ENCODE measurements at places on chromosomes 6 and 20. TPM values are rescaled to one million over a fixed set of nuclear protein-coding genes. Genes with fewer than 3 reads are reported as not detected.

PBOV1 gene
- not detected for total RNA-seq

VNN1 gene
- not detected for total RNA-seq

SPTLC3 gene
- total RNA-seq, result 18.5 TPM

VGLL2 gene
- not detected for total RNA-seq

MTG2 gene
- total RNA-seq, result 20.8 TPM

SRMS gene
- total RNA-seq, result not detected

CCN6 gene
- total RNA-seq, result not detected

HINT3 gene
- total RNA-seq, result 14.6 TPM

LRRN4 gene
- 0.39 TPM for total RNA-seq

ATP9A gene
- 4.9 TPM for total RNA-seq

SLC22A7 gene
- total RNA-seq, result not detected

SAMD3 gene
- not detected for total RNA-seq

SPATS1 gene
- not detected for total RNA-seq

PGBD1 gene
- 3.5 TPM for total RNA-seq

NOP56 gene
- total RNA-seq, result 84.9 TPM

EEF1A2 gene
- total RNA-seq, result 11.0 TPM

ATP6V1G2 gene
- 1.2 TPM for total RNA-seq

BEND6 gene
- total RNA-seq, result 12.6 TPM

LTA gene
- total RNA-seq, result not detected

CCN2 gene
- 59.9 TPM for total RNA-seq

EYA2 gene
- total RNA-seq, result not detected

SLC22A1 gene
- 2.0 TPM for total RNA-seq

PTCHD4 gene
- 17.7 TPM for total RNA-seq

NMBR gene
- not detected for total RNA-seq

BPIFB1 gene
- total RNA-seq, result not detected

ESR1 gene
- total RNA-seq, result not detected

MYB gene
- total RNA-seq, result not detected

PLCB4 gene
- 0.87 TPM for total RNA-seq

WFDC12 gene
- total RNA-seq, result not detected

SLC2A10 gene
- total RNA-seq, result 79.7 TPM

FOXF2 gene
- total RNA-seq, result not detected

PKHD1 gene
- 0.11 TPM for total RNA-seq

LAMA2 gene
- total RNA-seq, result 0.65 TPM
